Tongue (tissue), 3 donors: ENCODE measurements at places on chromosomes 6 and 20. TPM values are rescaled to one million over a fixed set of nuclear protein-coding genes. Genes with fewer than 3 reads are reported as not detected.

Gene DDO
- total RNA-seq = 6.6 TPM

- no peak for DNase-seq
Observed at GRCh38 chr20:18688676-18689075, 100.8 kb downstream of the DTD1 start.

Gene HAO1
- not detected for total RNA-seq

Gene PRDM1
- total RNA-seq = 15.5 TPM

- no peak for DNase-seq
Observed at GRCh38 chr6:88655586-88655985, 307.8 kb downstream of the RNGTT start.

DNA sequence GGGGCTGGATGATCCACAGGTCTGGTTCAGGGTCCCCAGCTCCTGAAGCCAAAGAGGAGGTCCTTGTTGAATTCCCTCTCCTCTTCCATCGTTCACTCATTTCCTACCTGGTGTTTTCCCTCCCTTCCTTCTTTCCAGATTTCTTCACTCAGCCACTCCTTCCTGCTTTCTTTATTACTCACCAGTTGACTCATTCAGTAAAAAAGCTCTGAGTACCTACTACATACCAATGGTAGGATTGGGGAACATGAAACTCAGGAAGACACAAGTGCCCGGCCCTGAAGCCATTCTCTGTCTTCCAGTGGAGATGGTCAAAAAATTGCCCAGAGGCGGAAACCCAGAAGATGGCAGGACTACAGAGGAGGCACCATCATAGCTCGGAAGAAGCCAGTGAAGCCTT is 11.9 kb upstream of the NSFL1C start:
- DNase-seq = no peak

- DNase-seq = no peak
Observed at GRCh38 chr6:24154121-24154520, 28.1 kb downstream of the NRSN1 start.

DNA sequence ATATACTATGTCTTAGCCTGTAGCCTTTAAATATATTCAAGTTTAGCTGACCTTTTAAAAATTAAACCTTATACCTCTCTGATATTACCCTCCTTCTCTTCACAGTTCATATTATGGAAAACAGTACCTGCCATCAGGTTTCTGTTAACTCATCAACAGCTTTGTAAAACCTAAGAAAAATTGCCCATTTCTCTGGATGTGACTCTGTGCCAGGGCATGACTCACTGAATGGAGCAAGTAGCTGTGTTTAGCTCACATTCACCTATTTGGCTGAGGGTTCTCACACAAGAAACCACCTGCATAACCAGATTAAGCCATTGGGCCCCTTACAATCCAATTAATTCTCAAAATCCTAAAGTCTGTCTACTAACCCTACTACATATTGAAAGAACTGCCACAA is 678.8 kb upstream of the MARCKS start:
- no peak for DNase-seq

Gene TUBB2B
- 87.5 TPM for total RNA-seq

- peak; percentile 84 for DNase-seq
Observed at GRCh38 chr20:58048096-58048702, 180.3 kb downstream of the ANKRD60 start.

DNA sequence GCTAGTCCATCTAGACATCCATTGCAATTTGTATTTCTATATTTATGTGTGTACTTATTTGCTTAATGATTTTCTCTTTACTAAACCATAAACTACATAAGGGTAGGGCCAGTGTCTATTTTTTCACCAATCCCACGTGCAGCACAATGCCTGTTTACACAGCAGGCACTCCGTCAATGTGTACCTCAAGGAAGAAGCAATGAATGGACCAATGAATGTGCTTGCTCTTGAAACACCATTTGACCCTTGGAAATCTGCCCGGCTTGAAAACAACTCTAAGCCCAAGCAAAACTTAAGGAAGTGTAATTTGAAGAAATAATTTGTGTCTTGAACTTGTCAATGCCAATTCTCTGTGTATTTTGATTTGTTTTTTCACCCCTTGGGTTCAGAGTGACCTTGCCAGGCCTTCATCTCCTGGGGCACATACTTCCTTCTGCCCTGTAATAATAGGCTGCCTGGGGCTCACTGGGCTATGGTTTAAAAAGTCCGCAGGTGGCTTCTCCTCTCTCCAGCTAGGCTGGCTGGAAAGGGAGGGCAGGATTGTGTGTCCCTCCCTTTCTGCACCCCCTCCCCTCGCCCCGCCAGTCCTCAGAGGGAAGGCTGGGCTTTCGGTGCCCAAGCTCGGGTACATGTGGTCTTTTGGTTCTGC is 140.8 kb upstream of the ARMC2 start:
- peak; percentile 44 for DNase-seq

GRCh38 chr20:61544910-61545889 is 293.1 kb downstream of the CDH4 start:
- DNase-seq = no peak

Gene FAM217A
- total RNA-seq = not detected

- DNase-seq = peak; percentile 19
Observed at GRCh38 chr6:31203345-31203979, 33.0 kb upstream of the POU5F1 start.

DNA sequence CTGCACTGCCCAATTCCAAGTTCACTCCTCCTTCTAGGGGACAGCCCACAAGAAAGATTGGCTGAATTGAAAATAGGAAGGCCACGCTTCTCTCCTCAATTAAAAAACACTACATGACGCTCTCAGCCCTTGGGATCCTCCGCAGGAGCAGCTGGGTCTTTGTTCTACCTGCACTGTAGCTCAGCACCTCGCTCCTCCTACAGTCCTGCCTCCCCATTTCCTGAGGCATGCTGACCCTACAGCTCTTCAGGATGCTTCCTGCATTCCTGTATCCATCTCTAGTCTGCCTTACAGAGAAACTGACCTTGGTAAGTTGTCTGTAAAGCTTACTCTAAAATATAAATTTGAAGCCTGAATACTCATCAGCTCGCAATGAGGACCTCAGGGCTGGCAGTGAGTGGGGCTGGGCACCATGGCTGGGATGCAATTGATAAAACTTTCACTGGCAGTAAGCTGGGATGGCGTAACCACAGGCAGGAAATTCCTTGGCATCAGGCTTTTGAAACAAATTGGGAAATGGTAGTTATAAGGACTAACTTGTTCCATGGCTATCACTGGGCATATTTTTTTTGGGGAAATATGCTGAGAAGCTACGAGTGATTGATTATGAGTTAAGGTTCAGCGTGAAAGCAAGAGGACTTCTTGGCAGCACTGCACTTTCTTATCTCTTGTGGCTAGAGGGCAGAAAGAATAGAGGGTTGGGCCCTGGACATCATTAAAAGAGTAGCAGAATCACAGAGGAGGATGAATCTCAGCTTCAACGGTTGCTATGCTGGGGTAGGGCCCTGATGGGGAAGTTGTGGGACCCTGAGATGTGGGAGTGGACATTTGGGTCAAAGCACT is 11.7 kb upstream of the SIRPB1 start:
- DNase-seq = no peak

DNA sequence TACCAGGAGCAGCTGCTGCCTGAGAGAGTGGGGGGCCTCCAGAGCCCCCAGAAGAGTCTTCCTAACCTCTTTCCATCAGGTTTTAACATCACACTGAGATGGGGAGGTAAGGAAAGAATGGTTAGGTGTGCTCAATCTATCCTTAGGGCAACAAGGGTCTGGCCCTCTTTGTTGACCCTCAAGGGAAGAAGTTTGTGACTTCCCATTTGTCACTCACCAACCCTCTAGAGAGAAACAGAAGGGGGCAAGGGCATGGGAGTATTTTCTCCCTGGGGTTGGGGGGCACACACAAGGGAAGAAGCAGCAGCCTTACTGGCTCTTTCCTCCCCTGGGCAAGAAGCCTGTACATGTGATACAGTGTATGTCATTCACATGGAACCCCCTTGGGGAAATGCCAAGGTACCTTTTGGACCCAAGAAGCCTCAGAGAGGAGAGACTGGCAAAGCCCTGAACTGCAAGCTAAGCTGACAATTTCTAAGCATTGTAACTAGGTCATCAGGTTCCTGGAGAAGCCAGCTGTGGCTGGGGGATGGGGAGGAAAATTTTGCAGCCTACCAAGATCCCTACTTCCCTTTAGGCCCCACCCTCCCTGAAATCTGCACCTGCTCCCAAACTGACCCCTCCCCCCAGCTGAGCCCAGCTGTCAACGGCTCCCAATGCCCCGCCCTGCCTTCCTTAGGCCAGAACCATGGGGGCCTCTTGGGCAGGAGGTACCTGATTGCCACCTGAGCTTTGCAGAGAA is 14.5 kb downstream of the BCL2L1 start:
- DNase-seq = peak; percentile 92

- DNase-seq = no peak
Observed at GRCh38 chr6:10541591-10541990, 20.4 kb downstream of the GCNT2 start.

DNA sequence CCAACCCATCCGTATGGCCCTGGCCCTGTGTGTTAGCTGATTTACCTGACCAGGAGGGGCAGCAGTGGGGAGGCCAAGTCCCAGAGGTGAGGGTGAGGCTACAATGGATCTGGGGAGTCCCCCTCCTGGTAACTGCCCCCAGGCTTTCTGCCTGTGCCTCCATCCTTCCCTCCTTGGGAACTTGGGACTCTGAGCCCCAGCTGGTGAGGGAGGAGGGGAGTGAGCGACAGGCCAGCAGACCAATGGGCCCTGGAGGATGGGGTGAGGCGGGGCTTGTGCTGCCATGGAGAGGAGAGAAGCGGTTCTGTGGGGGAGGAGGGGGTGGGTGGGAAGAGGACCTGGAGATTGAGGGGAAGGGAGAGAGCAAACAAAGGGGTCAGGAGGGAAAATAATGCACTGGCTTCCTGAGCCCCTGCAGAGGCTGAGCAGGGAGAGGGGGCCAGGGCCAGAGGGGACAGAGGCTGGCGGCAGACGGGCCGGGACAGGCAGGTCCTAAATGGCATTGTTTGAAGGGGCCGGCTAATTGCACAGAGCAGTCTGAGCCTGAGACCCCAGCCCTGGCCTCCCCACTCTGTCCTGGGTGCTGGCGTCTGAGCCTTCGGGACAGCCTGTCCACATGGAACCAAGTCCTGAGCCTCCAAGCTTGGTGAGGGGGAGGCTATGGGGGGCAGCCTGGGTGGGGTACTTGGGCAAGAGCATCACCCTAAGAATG is 17.5 kb downstream of the DNMT3B start:
- no peak for DNase-seq

DNA sequence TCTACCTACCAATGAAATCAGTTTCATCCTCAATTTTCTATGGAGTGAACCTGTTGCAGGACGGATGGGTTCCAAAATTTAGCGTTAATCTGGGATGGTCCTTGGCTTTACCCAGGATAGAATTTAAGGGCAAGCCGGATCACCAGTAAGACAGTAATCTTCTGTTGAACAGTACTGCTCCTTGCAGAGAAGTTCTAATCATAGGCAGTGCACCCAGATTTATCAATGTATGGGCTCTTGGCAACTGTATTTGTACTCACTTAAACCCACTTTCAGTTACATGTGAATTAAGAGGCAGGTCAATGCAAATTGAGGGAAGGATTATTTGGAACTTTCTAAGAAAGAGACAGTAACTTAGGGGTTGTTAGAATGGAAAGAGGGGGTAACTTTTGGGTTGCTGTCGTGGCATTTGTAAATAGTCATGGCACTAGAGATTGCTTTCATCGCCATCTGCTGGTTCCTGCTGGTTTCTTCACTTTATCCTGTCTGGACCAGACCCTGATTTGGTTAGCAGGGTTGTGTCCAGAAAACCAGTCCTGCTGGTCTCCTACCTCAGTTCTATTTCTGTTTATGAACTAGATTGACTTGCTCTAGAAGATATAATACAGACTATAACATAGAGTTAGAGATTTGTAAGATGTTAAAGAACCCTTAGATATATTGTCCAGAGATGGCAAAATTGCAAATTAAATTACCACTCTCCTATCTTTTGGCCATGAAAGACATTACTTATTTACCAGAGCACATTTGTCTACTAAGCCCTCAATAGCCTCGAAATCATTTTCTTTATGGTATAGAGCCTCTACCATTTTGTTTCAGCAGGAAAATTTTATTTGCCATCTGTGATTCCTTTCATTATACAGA is 646.3 kb downstream of the UTRN start:
- peak; percentile 48 for DNase-seq

- DNase-seq = no peak
Observed at GRCh38 chr6:149627672-149628071, 20.8 kb downstream of the KATNA1 start.

GRCh38 chr20:37796121-37796520 is 102.3 kb downstream of the CTNNBL1 start:
- peak; percentile 60 for DNase-seq

DNA sequence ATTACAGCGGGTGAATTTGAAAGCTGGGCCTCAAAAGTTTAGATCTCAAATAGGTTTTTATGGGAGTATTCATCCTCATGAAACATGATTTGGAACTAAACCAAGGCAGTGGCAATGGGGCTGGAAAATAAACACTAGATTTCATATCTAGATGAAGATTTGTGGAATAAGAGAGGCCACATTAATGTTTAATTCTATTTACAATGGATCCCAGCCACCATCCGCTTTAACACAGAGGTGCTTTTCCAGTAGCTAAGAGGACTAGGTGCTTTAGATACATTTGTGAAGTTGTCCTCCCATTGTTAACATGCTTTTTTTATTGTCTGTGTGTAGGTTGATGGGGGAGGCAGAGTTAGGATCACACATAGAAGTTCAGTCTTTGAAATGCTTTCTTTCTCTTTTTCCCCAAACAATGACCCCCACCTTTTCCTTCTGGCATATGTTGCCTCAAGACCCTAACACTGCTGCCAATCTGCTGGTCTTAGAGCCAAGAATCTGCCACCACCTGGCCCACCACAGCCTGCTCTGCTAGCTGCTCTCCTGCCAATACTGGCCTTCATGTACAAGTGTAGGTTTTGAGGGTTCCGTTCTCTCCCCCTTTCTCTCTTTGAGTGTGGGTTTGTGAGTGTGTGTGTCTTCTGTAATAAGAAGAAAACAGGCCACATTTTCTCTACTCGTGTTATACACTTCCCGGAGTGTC is 27.8 kb upstream of the GFRAL start:
- DNase-seq = peak; percentile 38

- DNase-seq = no peak
Observed at GRCh38 chr6:113649880-113650609, 207.1 kb upstream of the MARCKS start.

Gene CEP250
- total RNA-seq = 37.1 TPM

GRCh38 chr6:99333068-99333467 is 16.4 kb downstream of the FAXC start:
- DNase-seq = no peak

Gene CNPY3
- total RNA-seq = 23.7 TPM

DNA sequence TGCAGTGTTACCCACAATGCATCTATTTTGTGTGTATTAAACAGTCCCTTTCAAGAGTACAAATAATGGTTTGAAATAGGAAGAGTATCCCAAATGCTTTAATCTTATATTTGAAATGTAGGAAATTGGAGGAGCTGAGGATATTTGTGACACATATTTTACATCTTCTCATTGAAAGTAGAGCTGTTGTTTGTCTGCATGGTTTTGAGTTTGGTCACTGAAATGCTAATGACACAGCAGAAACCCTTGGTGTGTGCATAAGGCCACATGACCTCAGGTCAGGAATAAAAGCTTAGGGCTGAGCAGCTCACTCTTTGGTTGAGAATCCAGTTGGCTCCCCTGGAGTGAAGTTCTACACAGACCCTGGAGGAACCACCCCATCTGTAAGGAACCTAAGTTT is 49.8 kb downstream of the TPD52L1 start:
- no peak for DNase-seq

- DNase-seq = no peak
Observed at GRCh38 chr20:51531141-51531710, 11.3 kb downstream of the NFATC2 start.

Gene CLDN20
- not detected for total RNA-seq
